Activated T-cell treated with anti-CD3 and anti-CD28 coated beads, Interleukin-2, amount 50 U/mL, for 72 hours (primary cell): ENCODE measurements at places on chromosomes 7 and 10.

GRCh38 chr7:47255441-47255840, 326.5 kb downstream of the TNS3 start:
- no peak for DNase-seq

GRCh38 chr7:28682801-28683200, 270.5 kb downstream of the CREB5 start:
- DNase-seq, result no peak

DNA sequence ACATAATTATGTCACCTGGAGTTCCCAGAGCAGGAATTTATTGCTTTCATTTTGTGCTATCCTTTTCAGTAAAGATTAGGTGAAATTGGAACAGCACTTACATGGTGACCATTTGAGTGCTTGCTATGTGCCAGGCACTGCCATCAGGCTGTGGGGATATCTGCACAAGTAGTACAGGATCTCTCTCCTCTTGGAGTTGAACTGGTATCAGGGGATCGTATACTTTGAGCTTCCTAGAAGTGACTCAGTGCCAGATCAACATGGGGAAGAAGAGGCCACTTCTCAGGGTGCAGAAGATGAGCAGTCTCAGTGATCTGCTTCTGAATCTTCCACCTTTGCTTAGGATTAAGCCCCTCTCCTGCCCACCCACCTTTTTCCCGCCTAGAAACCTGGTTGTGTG, 29.5 kb downstream of the SGPL1 start:
- DNase-seq, result no peak

DNA sequence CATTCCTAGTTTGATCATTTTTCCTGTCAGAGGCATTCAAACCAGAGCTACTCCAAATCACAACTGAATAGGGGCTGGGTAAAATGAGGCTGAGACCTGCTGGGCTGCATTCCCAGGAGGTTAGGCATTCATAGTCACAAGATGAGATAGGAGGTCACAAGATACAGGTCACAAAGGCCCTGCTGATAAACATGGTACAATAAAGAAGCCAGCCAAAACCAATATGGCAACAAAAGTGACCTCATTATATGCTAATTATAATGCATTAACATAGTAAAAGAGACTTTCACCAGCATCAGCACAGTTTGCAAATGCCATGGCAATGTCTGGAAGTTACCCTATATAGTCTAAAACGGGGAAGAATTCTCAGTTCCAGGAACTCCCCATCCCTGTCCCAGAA, 37.3 kb downstream of the TWIST1 start:
- DNase-seq, result no peak

DNA sequence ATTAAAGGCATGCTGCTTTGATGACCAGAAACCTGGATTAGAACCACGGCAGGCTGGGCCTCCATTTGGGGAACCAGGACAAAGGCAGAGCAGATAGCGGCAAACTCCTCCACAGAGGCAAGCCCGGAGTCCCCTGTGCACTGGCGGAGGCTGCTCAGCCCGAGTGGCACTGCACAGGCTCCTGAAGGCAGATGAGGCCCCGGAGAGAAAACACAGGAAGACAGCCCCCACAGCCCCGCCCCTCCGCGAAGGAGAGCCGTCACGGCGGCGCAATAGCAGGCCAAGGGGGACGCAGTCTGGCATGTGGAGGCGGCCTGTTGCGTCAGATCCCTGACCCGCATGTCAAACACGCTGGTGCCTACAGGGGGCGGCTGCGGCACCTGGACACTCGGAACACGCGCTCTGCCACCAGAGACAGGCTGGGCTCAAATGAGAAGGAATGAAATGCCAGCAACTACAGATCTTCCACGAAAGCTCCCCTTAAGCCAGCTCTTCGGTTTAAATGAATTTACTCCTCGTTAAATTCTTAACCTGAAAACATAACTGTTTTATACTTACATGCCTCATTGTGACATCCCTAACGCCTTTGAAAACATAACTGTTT, 128.5 kb downstream of the MAD1L1 start:
- DNase-seq, result peak; percentile 82

DNA sequence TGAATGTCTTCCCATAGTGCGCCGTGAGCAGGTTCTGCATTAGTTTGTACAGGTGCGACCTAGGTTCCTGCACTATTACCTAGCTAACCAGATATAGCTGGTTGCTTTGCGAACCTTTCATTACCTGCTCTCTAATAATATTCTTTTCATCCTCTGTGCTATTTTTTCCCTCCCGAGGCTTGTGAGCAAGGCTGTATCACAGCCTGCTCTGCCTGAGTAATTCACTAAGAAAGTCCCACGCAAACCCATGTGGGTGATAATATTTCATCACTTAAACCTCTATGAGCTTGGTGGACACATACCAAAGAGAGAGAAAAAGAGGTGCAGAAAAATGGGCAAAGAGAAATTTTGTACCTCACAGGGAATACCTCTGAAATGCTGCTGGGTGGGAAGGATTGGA, 8.4 kb downstream of the INHBA start:
- no peak for DNase-seq

DNA sequence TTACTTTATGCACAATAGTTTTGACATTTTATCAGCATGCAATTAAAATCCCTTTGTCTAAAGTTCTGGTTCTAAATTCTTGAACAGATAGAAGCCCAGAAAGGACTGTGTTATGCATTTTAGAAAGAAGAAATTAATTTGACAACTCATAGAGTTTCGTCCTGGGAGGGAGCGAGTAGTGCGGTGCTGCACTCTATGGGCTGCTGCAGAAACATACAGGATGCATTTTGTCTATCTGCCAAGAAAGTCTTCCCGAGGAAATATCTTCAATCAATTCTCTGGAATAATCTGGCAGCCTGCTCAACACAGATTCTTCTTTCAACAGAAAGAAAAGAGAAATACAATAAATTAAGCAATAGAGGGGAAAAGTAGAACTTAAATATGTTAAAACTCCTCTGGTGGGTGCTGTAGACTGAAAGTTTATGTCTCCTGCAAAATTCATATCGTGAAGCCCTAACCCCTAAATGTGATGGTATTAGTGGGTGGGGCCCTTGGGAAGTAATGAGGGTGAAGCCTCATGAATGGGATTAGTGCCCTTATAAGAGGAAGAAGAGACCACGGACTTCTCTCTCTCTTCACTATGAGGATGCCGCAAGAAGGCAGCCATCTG, 39.0 kb upstream of the IFRD1 start:
- no peak for DNase-seq

GRCh38 chr7:69717221-69717620, 118.9 kb downstream of the AUTS2 start:
- DNase-seq, result no peak

DNA sequence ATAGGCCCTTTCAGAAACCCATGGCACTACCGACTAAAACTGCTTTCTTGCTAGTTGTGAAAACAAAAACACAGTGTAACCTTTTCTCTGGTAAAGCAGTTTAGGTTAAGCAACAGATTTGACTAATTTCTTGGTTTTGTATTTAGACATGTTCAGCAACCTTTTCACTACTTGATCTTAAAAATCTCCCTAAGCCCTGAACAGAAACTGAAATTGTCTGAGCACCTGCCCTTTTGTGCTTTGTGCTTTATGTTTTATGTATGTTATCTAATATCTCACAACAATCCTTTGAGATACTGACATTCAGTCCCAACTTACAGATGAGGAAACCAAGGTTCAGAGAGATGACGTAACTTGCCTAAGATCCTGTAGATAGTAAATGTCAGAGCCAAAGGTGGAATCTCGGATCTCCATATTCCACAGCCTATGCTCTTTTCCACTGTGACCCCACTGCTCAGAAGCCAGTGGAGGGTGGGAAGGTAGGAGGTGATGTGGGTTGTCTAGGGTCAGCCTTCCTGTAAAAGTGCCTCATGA, 146.6 kb downstream of the LCOR start:
- DNase-seq, result peak; percentile 27

- DNase-seq, result no peak
Measured at GRCh38 chr7:78329001-78329655, 530.6 kb downstream of the PHTF2 start.

DNA sequence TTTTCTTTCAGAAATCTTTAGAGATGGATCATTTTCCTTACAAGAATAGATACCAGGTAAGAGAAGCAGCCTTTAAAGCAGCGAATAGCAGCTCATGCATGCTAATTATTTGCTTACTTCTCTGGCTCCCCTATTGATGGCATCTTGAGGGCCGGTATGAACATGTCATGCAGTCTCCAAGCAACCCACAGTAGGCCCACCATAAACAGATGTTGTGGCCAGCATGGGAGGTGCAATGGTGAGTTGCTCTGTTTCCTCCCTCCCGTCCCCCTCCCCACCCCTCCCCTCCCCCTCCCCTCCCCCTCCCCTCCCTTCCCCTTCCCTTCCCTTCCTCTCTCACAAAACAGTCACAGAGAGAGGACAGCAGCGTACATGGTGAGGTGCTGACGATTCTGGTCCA, 9.7 kb upstream of the ZNF273 start:
- no peak for DNase-seq

DNA sequence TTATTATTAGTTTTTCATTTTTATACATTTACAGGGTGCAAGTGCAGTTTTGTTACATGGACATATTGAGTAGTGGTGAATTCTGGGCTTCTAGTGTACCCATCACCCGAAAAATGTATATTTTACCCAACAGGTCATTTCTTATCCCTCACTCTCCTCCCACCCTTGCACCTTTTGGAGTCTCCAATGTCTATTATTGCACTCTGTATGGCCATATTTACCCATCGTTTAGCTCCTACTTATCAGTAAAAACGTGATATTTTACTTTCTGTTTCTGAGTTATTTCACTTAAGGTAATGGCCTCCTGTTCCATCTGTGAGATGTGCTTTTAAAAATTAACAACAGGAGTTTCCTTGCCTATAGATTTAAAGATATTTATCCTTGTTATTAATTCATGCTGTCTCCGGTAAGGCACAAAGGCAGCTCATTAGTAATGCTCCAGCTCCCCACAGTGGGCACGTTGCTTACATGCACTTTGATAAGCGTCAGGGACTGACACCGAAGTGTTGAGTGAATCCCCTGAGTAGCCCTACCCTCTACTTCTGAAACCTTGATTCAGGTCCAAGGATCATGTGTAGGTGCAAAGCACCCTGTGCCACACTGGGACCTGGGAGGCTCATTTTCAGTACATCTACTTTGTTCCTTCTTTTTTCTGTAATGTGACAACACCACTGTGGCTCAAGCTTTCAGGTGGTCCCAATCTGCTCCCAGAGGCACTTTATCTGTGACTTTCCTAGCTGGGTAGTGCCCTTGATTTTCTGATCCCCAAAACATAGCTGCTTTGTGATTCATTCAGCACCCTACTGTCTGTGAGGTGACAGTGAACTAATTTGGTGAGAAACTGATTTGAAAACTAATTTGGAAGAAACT, 27.3 kb downstream of the HYAL4 start:
- peak; percentile 41 for DNase-seq

DNA sequence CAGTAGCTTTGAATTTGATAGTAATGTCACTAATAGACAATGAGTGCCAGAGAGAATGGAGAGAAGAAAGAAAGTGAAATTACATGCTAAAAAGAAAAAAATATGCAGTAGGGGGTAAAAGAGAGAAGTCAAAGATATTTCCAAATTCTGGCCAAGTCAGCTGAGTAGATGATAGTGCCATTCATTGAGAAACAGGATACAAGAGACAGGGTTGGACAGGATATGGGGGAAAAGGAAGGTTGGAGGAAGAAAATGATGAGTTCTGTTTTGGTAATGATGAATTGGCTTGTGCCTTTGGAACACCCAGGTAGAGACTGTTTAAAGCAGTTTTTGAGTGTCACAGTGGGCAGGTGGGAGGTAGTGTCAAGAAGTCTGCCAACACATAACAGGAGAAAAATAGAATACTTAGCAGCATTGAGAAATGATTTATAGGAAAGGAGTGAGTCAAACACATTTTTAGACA, 78.3 kb downstream of the LRRC17 start:
- no peak for DNase-seq

DNA sequence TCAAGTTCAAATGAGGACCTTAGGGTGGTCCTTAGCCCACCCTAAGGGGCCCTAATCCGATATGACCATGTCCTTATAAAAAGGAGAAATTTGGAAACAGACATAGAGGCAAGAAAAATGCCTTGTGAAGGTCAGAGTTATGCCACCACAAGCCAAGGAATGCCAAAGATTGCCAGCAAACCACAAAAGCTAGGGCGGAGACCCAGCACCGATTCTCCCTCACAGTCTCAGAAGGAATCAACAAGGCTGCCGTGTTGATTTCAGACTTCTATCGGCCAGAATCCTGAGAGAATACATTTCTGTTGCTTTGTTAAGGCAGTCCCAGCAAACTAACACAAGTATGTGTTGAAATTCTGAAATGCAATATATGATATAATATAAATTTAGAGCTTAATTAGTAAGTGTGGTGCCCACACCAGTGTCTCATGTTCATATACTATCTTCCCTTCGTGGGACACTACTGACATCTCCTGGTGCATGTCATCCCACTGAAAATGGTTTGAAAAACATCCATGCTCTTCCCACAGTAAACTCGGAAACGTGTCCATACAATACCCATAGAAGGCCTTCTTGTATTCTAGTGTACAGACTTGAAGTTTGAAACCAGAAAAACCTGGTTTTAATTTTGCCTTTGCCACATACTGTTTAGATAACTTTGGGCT, 349.0 kb downstream of the TNS3 start:
- DNase-seq, result no peak

DNA sequence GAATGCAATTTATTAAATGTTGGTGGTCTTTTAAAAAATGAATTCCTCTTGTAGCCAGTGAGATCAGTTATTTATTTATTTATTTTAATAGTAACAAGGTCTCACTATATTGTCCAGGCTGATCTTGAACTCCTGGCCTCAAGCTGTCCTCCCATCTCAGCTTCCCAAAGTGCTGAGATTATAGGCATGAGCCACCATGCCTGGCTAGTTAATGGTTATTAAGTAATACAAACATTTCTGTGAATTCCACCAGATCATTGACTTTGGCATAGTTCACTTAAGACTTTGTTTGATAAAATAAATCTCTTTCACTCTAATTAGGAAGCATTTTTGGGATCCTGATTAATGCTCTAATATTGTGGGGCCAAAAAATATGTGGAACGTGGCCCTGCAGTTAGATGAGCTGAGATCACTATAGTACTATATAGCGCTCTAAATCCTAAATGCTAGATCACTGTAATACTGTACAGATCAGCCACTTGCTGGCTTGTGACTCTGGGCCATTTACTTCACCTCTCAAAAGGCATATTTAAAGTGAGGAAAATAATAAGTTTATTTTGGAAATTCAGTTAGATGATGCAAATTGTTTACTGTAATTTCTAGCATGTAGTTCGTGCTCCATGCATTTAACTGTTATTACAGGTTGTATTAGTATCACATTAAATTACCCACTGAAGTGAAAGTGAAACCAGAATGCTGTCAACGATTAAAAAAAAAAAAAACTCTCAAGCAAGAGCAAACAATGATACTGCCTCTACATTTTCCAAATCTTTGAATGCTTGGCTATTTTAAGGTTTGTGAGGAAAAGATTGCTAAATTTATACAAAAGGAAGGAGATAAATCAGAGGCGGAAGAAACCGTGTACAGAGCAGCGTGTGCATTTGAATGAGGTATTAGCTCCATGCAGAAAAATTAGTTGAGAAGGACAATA, 15.9 kb upstream of the FAS start:
- DNase-seq, result no peak

GRCh38 chr10:69361303-69361614, 55.5 kb downstream of the TACR2 start:
- DNase-seq, result no peak

GRCh38 chr10:104101902-104102301, 16.2 kb upstream of the COL17A1 start:
- no peak for DNase-seq
